Activated T-cell treated with anti-CD3 and anti-CD28 coated beads, Interleukin-2, amount 50 U/mL, for 4 hours (primary cell): ENCODE measurements at places on chromosomes 16 and 17.
A peak's percentile ranks its signal among the peaks of the same experiment; 100 is the strongest.

- no peak for DNase-seq
Observed at GRCh38 chr16:5460701-5461100, 363.1 kb upstream of the EEF2KMT start.

- no peak for DNase-seq
Observed at GRCh38 chr17:36727052-36727451, 125.7 kb downstream of the MRM1 start.

DNA sequence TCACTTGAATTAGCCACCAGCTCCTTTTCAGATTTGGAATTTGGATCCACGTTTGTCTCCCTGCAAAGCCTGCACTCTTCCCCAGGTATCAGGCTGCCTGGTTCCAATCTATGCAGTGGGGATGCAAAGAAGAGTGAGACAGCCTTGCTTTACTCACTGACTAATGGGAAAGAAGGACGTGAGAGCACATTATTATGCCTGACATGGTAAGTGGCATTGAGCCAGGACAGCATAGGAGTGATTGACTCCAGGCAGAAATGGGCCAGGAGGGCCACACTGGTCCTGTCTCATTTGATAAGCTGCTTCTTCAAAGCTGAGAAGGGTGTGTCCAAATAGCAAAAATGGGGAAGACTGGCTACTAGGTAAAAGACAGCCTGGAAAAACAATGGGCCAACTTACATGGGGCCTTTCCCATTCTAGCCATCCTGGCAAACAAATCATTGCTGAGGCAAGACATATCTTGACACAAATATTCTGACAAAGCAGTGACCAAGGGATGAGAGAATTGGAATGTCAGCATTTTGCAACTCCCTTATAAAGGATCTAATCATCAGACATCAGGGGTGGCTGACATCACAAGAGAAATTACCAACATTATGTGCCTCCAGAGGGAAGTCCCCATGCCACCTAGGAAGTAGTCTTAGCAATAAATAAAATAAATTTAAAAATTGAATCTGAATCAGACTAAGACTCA is 38.6 kb downstream of the CDH11 start:
- no peak for DNase-seq

- DNase-seq: no peak
Observed at GRCh38 chr17:78476973-78477372, 98.5 kb downstream of the PGS1 start.

GRCh38 chr17:80297996-80298560 is 37.4 kb downstream of the RNF213 start:
- no peak for DNase-seq

DNA sequence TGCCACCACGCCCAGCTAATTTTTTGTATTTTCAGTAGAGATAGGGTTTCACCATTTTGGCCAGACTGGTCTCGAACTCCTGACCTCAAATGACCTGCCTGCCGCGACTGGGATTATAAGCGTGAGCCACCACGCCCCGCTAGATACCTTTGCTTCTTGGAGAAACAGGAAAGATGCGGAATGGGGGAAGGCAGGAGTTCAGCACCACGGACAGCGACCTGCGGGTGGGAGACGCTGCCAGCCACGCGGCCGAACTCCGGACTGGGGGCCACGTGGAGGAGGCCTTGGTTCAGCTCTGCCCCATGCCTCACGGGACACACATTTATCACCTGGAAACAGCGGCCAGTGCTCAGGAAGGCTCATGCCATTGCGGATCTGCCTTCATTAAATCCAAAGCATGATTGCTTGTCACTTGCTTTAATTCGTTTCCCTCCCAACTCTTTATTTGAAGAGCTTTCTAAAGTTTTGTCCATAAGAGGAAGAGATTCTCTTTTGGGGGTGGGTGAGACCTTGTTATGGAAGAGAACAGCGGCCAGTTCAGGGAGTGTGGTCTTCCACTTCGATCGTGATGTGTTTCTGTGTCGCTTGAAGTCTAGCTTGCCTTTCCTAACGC is 219.9 kb downstream of the ENGASE start:
- DNase-seq: peak; percentile 15

DNA sequence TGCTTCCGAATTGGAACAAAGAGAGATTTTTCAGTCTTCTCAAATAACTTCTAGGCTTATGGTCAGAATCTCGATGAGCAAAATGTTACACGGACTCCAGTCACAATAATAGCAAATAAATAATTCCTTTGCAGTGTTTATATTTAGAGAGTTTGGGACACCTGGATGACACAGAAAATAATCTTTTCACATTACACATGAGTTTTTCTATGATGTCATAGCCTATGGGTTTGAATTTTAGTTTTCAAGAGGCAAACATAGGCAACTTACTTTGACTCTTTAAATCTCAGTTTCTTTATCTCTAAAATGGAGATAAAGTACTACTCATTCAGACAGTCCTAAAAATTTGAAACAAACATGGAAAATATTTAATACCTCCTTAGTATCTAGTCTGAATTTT is 372.0 kb downstream of the HAPSTR1 start:
- no peak for DNase-seq

DNA sequence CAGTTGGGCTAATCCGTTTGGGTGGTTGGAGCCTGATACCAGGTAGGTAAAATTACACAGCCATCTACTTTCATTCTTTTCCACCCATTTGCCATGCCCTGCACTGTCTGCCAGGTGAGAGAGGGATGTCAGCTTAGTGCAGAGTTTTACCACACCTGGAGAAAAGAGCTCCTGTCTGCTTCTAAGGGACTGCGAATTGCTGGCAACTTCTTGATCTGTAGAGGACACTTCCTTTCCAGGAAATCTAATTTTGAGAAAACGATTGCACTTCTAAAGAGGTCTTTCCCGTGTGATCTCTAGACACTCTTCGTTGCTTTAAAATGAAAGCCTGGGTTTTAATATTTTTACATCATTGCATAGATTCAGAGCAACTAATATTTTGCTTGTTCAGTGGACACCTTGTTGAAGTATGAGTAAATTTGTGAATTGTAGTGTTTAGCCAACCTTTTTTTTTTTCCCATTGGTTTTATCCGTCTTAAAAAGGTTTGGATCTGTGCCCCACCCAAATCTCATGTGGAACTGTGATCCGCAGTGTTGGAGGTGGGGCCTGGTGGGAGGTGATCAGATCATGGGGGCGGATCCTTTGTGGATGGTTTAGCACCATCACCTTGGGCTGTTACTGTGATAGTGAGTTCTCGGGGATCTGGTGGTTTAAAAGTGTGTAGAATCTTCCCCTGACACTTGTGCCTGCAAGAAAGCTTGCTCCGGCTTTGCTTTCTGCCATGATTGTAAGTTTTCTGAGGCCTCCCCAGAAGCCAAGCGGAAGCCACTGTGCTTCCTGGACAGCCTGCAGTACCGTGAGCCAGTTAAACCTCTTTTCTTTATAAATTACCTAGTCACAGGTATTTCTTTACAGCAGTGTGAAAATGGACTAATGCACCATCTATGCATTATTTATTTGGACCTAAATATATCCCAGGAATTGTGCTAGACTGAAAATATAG is 104.6 kb downstream of the PRKCA start:
- DNase-seq: no peak

DNA sequence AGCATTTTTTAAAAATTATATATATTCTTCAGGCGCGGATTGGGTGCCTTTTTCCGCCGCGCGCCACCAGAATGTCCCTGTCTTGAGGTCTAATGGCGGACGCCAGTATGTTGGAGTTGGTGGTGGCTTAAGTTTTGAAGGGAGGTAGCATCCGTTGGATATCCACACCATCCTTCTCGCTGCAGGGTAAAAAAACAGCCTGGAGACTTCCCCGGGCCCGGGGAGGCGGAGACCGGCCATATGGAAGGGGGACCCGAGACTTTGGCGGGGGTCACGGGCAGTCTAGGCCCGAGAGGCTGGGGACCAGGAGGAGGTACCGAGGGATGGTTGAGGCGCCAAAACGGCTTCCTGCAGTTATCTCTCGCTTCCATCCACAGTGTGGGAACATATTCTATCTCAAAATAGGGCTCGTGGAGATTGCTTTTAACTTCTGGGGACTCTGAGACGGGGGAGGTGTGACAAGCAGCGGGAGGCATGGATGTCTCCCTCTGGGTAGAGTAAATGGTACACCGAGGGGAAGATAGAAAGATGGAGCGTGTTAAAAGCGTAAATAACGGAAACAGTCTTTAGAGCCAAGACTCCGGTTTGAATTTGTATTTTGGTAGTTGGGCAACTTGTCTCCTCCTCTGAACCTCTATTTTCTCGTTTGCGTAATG is at the start of gene SF3B3:
TSS of gene SF3B3 (plus strand) at position 74 of the 656 bp plus-strand sequence. CDS start 2,841 bp downstream, outside the sequence.
- peak; percentile 65 for DNase-seq

GRCh38 chr16:89691231-89691985 is 4.9 kb downstream of the CDK10 start:
- no peak for DNase-seq

DNA sequence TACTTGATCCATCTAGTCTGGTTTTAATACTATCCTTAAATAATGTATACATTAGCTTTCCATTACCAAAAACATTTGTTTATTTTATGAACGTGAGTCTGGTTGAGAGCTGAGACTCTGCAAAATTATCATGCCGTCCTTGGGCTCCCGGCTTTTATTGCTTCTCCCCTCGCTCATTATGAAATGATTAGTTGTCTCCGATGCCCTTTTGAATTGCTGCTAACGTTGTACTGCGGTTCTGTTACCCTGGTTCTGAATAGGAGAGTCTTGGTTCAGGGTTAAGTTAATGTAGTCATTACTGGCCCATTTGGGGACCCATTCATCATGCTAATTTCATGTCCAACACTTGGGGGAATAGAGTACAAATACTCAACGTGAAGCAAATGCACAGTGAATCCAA is 12.8 kb downstream of the XYLT1 start:
- no peak for DNase-seq

GRCh38 chr16:4303973-4304372 is 11.9 kb upstream of the GLIS2 start:
- DNase-seq: no peak

GRCh38 chr17:64264891-64265290 is 1.8 kb upstream of the TEX2 start:
- no peak for DNase-seq

DNA sequence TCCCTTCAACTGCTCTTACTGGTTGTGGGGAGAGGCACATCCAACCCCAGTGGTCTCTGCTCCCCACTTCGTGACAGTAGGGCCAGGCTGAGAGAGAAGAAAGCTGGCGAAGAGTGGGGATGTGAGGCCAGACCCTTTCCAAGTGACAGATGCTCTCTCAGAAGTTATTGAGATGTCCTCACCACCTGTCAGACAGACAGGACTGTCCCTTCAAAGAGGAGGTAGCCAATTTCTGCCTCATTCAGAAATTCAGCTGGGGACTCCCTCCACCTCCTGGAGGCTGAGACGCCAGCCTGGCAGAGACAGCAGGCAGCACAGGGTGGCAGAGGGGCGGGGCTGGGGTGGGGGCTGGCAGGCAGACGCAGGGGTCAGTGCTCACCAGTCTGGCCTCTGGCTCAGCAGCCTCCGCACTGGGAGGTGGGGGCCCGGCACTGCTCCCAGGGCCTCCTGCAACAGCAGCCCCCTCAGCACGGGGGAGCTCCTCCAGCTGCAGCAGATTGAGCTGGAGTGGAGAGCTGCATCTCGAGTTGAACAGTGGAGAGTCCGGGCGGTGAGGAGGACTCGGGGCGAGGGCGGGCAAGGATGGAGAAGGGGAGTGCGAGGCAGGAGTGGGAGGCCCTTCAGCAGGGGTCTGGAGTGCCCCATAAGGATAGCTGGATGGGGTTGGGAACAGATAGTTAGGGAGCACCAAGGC is 9.2 kb downstream of the PER1 start:
- DNase-seq: no peak

GRCh38 chr17:47742319-47743181 is 9.5 kb downstream of the TBX21 start:
- peak; percentile 45 for DNase-seq

- DNase-seq: no peak
Observed at GRCh38 chr16:15970202-15970601, 20.8 kb downstream of the ABCC1 start.

DNA sequence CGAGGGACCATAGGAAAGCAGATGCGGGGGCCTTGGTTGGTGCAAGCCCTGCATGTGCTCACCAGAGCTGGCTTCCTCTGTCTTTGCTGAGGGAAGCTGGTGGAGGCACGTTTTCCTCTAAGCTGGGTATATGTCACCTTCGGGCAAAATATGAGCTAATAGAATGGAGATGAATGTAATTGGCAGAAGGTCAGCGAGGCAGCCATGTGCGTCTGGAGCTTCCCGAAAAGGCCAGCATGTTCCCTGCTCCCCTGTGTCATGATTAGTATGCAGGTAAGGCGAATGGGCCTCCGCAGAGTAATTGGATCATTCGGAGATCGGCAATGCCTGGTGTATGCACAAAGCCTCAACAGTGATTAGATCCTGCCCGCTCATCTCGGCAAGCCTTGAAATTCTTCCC is 806.2 kb upstream of the EEF2KMT start:
- no peak for DNase-seq

DNA sequence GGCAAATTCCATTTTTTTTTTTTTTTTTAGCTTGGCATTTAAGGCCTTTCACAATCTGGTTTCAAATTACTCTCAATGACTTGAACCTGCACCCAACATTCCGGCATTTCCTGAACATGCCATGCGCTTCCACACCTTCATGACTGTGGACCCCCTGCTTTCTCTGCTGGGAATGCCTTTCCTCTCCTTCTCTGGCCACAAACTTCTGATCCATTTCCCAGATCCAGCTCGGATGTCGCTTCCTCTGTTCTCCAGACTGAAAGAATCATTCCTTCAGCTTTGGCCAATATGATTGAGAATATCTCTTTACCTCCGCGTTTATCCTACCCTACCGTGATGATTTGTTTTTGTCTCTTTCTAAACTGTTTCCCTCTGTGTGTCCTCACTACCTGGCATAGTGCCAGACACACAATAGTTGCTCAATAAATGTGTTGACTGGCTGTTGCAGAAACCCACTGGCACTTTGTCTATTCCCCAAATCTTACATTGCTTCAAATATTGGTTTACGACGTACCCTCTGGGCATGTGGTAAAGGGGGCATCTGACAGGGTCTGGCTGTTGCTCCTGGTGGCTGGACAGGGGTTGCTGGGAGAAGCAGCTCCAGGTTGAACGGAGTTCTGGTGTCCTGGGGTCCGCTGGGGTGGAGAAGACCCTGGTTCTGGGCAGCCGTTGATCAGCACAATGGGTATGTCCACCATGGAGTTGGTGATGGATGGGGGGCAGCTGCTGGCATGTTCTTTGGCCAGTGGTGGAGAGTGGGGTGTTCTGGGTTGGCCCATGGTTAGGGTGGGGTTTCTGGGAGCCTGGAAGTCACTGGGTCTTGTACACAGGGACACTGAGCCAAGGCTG is 14.7 kb downstream of the TNS4 start:
- DNase-seq: no peak

- no peak for DNase-seq
Observed at GRCh38 chr17:37017404-37017803, 68.7 kb downstream of the AATF start.

DNA sequence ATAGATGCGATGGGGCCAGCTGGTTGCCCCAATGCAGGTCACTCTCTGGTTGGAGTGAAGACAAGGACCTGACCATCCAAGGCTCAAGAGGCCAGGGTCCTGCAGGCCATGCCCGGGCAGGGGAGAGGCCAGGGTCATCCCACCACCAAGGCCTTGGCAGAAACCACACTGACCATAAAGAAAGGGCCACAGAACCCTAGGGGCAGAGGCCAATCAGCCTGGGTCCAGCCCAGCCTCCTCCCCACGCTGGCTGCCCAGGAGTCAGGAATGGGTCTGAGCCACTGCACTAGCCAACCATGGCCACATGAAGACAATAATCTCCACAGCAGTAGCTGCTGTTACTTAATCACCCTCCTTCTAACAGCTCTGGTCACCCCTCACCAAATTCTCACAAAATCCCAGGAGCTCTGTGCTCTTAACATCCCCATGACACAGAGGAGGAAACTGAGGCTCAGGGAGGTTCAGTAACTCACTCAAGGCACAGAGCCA is 10.2 kb upstream of the BCAR1 start:
- DNase-seq: no peak

GRCh38 chr16:67040166-67040565 is 11.2 kb downstream of the CBFB start:
- DNase-seq: no peak
